Colonic mucosa (tissue), 4 donors: ENCODE measurements at places on chromosomes 2 and 18.

- no peak for DNase-seq
These were observed 938.7 kb downstream of the DSC3 start for GRCh38 chr18:30103881-30104280.

DNA sequence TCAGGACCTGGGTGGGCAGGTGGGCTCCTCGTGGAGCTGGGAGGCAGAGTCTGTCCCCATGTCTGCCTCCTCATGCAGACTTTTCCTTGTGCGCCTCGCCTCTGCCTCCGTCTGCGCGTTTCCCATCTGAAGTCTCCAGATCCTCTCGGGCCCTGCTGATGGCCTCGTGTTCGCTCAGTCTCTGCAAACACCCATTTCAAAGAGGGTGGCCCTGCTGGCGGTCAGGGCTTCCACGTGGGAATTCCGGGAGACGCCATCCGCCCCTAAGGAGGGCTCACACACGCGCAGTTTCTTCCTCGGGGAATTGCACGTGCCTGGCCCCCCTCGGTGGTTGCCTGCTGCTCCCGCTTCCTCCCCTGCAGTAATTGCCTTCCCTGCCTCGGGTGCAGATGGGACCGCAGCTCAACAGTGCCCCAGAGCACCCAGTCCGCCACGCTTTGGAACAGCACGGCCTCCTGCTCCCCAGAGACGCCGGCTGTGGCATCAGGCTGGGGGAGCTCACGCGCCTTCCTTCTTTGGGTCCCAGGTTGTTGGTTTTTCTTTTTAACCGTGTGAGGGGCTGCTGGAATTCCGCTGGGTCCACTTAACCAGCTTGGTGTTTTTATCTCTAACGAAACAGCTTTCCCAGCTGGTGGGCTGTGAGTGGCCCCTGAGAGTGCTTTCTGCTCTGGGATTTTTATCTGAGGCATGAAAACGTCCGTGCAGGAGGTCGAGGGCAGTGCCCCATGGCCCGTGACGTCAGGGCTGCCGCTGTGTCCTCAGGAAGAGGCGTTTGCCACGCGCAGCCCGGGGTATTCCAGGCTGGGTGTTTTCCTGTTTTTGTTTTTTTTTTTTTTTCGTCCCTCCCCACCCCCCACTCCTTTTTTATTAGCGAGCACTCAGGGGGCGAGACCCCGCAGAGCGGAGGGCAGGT lies 16.1 kb downstream of the NFATC1 start:
- DNase-seq: no peak

DNA sequence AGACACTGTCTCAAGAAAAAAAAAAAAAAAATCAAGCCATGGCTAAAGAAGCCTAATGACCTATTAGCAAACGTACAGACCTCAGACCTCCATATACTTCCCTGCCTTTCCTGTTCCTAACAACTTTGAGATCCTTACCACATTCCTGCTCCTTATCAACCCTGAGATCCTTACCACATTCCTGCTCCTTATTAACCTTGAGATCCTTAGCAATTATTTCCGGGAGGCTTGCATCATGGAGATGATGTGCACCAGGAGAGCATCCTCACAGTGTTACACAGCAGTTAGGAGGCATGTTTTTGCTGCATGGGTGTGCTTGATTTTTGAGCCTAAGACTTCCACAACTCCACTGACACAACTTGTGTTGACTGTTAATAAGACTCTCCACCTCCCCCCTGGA lies 54.6 kb upstream of the RASGRP3 start:
- DNase-seq: no peak

DNA sequence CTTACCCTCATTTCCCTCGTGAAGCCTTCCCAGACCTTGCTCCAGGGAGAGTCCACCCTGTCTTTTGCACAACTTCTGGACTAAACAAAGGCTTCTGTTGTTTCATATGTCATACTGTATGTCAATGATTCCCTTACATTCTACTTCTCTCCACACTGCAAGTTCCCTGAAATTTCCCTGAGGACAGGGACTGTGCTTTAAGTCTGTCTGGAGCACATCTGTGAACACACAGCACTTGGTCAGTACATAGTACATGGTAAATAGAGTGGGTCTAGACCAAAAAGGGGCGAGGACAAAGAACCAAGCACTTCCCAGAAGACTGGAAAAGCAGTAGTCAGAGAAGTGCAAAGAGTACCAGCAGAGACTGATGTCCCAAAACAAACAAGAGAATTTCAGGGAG lies 23.7 kb upstream of the IMPA2 start:
- DNase-seq: no peak

DNA sequence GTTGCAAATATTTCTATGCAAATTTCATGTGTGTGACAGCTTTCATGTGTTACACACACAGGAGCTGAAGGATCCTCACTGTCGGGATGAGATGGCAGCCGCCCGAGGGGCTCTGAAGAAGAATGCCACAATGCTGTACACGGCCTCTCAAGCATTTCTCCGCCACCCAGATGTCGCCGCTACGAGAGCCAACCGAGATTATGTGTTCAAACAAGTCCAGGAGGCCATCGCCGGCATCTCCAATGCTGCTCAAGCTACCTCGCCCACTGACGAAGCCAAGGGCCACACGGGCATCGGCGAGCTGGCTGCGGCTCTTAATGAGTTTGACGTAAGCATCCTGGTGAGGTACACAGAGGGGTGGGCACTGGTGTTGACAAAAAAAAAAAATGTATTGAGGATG lies 361.2 kb downstream of the CTNNA2 start:
- DNase-seq: no peak

DNA sequence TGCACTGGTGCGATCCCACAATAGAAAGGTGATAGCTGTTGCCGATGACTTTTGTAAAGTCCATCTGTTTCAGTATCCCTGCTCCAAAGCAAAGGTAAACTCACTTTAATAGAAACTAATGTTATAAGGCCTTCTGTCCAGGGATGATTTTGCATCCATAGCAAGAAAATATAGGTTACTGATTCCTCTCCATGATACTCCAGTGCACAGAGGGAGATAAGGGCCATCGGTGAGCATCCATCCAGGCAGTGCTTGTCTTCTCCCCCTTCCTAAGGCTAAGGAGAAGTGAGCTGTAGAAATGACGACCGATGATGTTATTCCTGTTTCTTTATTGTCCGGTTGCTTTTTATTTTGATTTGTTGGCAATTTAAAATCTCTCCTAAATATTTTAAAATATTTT lies 32.1 kb downstream of the COX7A2L start:
- no peak for DNase-seq

DNA sequence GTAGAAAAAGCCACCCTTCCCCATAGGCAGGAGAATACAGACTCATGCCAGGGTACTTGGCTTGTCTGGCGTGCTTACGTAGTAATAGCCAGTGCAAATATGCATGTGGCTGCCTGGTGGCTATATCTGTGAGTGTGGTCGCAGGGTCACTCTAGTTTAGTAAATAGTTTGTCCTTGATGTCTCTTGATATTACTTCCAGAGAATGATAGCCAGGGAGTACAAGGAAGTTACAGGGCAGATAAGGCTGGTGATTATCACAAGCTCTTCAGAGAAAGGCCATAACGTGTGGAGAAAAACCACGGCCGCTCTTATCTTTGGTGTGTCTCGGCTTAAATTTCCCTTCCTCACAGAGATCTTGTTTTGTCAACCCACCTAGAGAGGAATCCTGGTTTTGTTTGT lies 54.3 kb upstream of the SLC39A10 start:
- DNase-seq: no peak

DNA sequence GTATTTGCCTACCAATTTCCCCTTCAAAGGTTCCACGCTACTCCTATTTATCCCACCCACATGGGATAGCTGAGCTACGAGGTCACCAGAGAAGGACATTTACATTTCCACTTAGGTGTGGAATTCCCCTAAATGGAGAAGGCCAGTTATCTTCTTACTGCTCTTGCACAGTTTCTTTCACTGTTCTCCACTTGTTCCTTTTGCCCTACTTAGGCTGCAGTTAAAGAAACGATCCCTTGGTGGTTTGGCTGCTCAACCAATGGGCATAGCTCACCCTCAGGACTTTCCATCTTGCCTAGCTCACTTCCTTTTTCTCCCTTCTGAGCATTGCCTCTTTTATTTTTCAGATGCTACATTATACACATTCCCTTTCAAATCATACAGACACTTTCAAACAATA lies 11.2 kb upstream of the NABP1 start:
- DNase-seq: no peak

GRCh38 chr2:15732341-15733077 lies 140.8 kb downstream of the DDX1 start:
- DNase-seq: no peak

- DNase-seq: peak; percentile 71
These were observed 81.6 kb downstream of the PTGR3 start for GRCh38 chr18:75127143-75128021.

DNA sequence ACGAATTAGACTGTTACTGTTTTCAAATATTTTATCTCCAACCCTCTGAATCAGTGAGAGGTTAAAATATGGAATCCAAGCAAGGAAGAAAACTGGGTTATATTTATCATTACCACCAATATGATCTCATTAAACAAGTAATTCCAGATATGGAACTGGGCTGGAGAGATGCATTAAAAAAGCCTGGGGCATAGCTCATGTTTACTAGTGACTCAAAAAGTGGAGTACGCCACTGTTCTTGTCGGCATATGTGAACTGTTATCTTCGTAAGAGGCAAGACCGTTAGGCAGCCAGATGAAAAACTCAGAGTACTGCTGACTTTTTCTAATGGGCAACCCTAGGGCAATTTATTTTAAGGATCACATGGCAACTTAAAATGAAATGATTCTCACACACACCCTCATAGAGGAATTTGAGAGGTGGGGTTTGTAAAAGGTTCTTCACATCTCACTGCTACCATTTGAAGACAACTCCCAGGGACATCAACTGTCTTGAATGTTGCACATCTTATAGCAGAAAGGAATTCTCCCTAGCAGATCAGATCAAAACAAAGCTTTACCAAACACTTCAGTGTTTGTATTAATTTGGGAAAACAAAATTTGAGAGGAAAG lies 105.2 kb upstream of the TFCP2L1 start:
- no peak for DNase-seq

DNA sequence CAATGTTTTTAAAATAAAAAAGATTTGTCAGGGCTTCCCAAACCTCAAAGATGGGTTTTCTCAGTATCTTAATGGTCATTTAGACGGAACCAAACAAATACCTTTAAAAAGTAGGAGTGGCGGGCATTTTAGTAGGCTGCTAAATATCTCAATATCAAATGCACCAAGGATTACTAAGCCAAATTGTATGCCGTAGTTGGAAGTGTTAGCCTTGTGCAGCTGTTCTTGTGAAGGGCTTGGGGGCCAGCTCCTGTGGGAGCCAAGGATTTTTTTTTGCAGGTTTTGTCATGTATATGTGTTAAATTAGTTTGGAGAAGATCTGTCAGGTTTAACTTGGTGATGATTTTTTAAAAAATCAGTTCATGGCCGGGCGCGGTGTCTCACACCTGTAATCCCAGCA lies 52.1 kb downstream of the ACTR2 start:
- no peak for DNase-seq

GRCh38 chr2:129605646-129606045 lies 373.8 kb upstream of the RAB6C start:
- DNase-seq: no peak

DNA sequence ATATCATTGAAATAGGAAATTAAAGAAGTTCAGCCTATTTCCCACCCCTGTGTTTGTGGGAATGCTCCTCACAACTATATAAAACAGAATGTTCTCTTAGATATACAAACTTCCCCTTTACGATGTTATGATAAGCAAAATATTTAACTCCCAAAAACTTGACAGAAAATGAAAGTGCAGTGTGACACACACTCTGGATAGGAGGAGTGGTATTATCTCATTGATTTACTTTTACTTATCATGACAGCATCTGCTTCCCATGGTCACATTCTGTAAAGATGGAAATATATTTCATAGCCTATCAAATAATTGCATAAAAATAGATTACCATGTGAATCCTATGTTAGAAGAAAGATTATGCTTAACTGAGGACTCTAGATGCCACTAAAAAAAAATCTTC lies 96.6 kb upstream of the STK17B start:
- DNase-seq: no peak

DNA sequence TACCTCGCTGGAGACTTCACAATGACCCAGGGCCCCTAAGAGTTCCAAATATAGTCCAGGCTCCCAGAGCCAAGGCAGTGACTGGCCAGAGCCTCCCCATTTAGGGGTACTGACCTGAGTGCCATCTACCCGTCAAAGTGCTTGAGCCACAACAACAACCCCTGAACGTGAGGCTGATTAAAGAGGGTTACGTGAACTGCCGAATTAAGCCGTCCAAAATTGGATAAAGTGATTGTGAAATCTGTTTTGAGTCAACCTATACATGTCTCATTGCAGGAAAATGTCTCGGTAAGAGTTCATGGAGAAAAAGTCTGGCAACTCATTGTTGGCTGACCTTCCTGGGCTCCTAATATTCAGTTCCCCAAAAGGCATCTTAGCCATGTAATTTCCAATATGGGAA lies 116.3 kb downstream of the TTC32 start:
- no peak for DNase-seq

GRCh38 chr18:77130229-77131099 lies 2.1 kb downstream of the MBP start:
- no peak for DNase-seq

- no peak for DNase-seq
These were observed 28.1 kb downstream of the MAP4K4 start for GRCh38 chr2:101725515-101726192.

DNA sequence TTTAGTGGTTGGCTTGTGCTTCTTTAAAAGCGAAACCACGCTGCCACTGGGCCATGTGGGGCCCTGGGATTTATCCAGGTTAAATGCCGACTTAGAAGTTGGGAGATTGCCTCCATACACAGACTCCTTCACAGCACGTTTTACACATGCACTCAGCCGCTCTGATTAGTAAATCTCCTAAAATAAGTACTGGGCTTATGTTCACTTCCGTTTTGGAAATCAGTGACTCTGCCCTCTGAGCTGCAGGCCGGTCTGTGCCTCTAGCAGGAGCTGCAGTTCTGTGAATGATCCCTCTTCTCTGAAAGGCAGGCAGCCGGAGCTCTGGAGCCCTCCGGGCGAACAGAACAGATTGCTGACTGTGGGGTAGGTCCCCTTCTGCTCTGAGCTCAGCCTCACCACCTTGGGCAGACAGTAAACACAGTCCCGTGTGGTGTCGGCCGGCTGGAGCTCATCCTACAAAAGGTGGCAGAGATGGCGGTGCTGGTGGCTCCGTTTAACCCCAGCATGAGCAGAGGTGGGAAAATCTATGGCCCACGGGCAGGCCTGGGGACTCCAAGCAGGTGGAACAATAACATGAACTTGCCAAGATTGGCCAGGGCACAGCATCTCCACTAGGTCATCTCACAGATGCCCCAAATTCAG lies 9.8 kb upstream of the RAB17 start:
- no peak for DNase-seq

DNA sequence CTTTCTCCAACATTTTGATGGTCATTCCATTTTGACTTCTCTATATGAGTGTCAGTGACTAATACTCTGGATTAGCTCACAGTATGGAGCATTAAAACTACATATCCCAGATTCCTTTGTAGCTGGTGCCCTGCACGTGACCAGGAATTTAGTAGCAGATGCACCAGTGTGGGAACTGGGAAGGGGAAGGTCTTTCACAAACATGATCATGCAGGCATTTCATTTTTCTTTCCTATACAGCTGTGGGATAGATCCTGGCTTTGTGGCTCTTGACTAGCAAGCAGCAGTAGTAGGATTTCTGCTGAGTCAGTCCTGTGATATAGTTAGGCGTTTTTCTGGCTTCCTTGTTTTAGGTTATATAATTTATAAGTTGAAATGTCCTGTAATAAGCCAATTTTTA lies 971.0 kb upstream of the CDH2 start:
- DNase-seq: no peak

GRCh38 chr2:120926463-120927264 lies 191.0 kb downstream of the GLI2 start:
- DNase-seq: no peak

GRCh38 chr2:15241201-15241600 lies 319.9 kb downstream of the NBAS start:
- DNase-seq: no peak
